ENCODE measurements at places on chromosomes 1 and 21.

- no peak for DNase-seq
Observed at GRCh38 chr1:226397955-226398636, 9.8 kb downstream of the PARP1 start.

DNA sequence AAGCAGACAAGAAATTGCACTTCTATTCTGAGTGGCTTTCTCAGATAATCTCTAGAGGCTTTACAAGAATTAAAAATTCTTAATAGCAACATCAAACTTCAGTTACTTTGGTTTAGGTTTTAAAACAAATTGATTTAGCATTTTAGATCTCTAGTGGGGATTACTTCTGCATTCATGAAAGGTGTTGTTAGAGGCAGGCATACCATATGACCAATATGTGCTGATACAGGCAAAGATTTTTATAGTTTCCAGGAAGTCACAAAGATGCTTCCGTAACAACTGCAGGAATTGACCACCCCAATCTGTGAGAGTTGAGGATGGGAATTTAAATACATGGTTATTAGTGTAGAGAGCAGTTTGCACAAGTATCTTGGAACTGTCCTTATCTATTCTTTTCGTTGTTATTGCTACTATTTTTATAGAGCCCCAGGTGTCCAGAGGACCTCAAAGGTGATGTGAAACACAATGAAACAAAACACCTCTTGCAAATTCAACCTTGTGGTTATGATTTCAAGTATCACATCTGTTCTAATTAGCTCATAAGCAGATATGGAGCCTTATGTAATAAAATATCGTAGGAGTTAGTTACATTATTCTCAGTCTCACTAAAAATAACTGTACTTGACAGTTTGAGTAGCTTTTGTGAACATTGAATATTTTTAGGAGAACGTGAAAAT, 512.7 kb upstream of the ADGRL4 start:
- no peak for DNase-seq

GRCh38 chr1:222045786-222046185, 303.9 kb upstream of the DUSP10 start:
- DNase-seq = no peak

- DNase-seq = no peak
Observed at GRCh38 chr1:32992489-32993323, 28.1 kb upstream of the RNF19B start.

DNA sequence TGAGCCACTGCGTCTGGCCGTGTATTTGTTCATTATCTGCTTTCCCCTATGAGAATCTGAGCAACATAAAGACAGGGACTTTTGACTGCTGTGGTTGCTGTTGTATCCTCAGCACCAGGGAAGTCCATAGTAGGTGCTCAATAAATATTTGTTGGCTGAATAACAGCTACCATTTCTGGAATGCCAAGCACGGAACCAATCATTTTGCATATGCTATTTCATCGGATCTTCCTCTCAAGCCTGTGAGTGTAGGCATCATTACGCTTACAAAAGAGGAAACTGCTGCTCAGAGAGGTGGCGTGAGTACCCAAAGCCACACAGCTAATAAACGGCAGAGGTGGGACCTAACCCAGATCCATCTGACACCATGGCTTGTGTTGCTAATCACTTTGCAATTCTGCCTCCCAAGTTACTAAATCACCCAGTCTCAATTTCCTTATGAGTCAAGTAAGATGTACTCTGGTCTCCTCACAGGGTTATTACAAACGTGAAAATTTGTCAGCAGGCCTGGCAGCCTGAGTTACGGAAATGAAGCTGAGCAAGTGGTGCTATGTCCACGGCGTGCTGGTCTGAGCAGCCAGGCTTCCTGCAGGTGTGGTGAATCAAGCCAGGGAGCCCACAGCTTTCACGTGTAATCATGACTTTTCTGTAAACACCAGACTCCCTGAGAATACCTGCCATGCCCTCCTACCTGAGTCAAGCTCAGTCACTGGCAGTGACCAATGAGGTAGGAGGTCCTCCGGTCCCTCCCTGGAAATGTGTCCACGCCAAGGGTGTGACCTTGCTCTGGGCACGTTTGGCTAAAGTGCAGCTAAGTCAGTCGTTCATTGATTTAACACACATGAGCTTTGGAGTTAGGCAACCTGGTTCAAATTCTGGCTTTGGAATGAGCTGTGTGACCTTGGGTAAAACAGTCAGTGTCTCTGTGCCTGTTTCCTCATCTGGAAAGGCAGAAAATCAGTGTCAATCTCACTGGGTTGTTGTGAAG, 4.8 kb upstream of the RHCE start:
- DNase-seq = no peak

GRCh38 chr1:14090062-14090461, 390.1 kb downstream of the PRDM2 start:
- DNase-seq = no peak

- no peak for DNase-seq
Observed at GRCh38 chr1:81369833-81370232, 430.9 kb upstream of the ADGRL2 start.

- no peak for DNase-seq
Observed at GRCh38 chr1:183911285-183911684, 106.4 kb downstream of the RGL1 start.

- peak; percentile 37 for DNase-seq
Observed at GRCh38 chr1:11736746-11737639, 1.1 kb downstream of the AGTRAP start.

GRCh38 chr1:206584683-206585082, 27.6 kb downstream of the EIF2D start:
- DNase-seq = no peak

DNA sequence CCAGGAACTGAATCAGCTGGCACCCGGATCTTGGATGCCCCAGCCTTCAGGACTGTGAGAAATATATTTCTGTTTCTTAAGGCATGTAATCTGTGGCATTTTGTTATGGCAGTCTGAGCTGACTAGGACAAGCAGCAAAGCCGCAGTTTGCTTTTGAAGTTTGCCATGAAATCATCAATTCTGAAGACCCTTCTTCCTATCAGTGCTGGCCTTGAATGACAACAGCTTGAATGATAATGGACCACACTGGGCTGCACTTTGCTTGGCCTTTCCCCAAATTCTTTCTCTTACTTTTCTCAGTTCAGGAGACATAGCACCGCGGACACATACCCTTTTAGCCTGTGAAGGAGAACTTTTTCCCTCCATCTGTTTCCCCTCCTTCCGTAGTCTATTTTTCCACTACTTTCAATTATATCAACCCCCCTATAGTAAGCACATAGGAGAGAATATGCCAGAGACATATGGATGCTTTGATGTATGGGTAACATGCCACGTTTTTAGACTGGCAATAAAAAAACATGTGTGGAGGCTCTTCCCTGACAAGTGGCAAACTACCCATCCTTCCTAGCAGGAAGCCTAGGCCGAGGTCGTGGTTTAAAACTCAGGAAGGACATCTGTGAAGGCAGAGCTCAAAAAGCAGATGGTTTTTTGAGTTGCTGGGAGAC, 42.9 kb downstream of the HLX start:
- DNase-seq = no peak

- no peak for DNase-seq
Observed at GRCh38 chr1:143689781-143690180, 282.0 kb downstream of the FAM72C start.

GRCh38 chr1:112904071-112904830, 51.7 kb downstream of the SLC16A1 start:
- DNase-seq = no peak

DNA sequence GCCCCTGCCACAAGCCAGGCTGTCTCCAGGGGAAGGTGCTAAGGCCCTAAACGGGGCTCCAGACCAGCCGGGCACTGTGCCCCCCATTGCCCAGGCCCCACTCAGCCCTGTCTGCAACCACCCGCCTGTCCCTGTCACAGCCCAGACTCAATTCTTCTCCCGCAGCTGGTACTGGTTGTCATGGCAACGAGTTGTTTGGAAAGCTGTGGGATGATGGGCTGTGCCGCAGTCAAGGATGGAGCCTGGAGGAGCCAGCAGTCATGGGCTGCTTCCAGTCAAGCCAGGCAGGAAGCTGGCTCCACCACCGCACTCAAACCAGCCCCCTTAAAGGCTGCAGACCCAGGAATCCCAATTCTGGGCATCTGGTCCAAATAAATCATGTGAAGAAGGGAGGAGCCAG, 4.2 kb downstream of the SPOCD1 start:
- DNase-seq = peak; percentile 43

- no peak for DNase-seq
Observed at GRCh38 chr21:41861255-41861654, 17.9 kb downstream of the PRDM15 start.

DNA sequence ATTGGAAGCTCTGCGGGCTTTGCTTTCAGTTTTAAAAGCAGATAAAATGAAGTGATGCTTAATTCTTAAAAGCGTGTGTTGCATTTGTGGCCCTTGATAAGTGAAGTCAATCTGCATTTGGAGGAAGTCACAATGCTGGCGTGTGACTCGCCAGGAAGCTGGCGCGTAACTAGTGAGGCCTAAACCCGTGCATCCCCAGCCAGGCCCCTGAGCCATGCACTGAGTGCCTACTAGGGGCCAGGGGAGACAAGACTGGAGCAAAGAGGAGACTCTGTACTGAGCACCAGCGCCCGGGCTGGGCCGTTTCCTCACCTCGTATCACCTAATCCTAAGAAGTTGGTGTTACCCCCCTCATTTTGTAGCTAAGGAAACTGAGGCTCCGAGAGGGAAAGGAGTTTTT, 4.6 kb upstream of the DDOST start:
- DNase-seq = no peak

- no peak for DNase-seq
Observed at GRCh38 chr21:23108533-23108932, 2110.3 kb downstream of the NCAM2 start.

GRCh38 chr1:198178615-198179014, 21.8 kb downstream of the NEK7 start:
- no peak for DNase-seq

DNA sequence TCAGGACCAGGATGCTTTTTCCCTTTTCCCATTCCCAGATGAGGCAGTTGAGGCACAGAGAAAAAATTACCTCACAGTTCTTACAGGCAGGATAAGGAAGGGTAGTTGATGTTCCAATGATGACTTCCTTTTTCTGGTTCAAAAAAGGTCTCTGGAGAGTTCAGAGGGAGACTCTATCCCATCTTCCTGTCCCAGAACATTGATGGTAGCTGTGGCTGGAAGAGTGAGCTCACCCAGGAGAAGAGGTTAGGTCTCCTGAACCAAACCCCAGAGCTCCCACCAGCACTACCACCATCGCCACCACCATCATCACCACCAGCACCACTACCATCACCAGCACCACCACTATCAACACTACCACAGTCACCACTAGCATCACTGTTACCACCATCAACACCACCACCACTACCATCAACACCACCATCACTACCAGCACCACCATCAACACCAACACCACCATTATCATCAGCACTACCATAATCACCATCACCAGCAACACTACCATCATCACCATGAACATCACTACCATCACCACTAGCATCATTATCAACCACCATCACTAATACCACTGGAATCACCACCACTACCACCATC, 105.5 kb upstream of the RUNX3 start:
- DNase-seq = no peak

GRCh38 chr1:212098771-212099170, 63.2 kb downstream of the DTL start:
- DNase-seq = no peak

- DNase-seq = no peak
Observed at GRCh38 chr1:87154384-87154783, 174.3 kb upstream of the LMO4 start.

GRCh38 chr21:45378258-45378966, 26.6 kb upstream of the COL18A1 start:
- no peak for DNase-seq

- no peak for DNase-seq
Observed at GRCh38 chr1:162678439-162678838, 46.2 kb downstream of the DDR2 start.

GRCh38 chr1:154773551-154773950, 96.5 kb downstream of the KCNN3 start:
- no peak for DNase-seq

GRCh38 chr1:1088801-1089680, 14.9 kb upstream of the RNF223 start:
- DNase-seq = no peak

GRCh38 chr1:178060789-178061556, 32.9 kb upstream of the RASAL2 start:
- no peak for DNase-seq

GRCh38 chr1:39255222-39255621, 50.7 kb downstream of the MACF1 start:
- DNase-seq = no peak

- DNase-seq = peak; percentile 18
Observed at GRCh38 chr1:205774198-205775014, 876 bp downstream of the RAB29 start.

DNA sequence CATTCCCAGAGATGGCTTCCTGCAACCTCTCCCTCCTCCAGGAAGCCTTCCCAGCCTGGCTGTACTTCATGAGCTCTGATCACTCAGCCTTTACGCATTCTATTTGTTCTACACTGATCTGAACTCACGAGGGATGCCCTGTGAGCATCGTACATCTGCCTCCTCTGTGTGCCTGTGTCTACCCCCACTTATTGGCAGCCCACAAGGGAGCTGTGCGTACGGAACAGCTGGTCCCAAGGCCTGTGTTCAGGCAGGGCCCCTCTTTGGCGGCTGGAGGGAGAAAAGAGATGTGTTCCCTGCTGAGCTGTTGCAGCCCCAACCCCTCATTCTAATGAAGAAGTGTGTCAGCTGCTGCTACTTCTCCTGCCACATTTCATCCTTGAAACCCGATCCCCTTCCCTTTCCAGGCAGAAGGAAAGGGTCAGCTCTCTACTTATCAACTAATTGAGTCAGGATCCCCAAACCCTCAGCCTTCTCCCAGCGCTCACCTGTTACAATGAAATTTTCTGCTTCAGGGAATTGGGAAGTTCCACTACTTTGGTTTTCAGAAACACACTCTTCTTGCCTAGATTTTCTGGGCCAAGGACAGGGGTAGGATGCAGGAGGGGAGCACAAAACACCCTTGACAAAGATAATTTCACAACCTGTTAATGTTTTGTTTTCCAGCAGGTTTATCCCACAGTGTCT, 3.2 kb downstream of the INKA2 start:
- DNase-seq = no peak

- DNase-seq = no peak
Observed at GRCh38 chr1:110005971-110006370, 21.4 kb downstream of the AHCYL1 start.

DNA sequence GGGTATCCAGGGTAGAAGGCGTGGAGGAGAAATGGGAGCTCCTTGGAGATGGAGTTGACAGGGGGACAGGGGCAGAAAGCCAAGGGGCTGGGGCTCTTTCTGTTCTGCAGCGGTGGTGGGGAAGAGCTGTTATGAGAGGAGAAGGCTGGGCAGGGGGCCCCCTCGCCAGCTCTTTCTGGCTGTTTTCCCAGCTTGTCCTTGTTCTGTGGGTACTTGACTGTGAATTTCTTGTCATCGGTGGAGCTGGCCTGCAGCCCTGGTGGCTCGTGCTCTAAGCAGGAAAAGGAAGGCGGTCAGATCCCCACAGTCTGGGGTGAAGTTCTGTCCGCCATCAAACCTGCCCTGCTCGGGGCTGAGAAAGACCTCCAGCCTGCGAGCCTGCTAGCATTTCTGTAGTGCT, 7.6 kb downstream of the ZNF683 start:
- no peak for DNase-seq

Data from endothelial cell (in vitro differentiated cells).